Cardiac septum (tissue), 1 donor: ENCODE measurements at places on chromosomes 2 and 18. TPM values are rescaled to one million over a fixed set of nuclear protein-coding genes. Genes with fewer than 3 reads are reported as not detected.

CROCC2 gene
- not detected for total RNA-seq

IFIH1 gene
- 4.4 TPM for total RNA-seq

SEH1L gene
- total RNA-seq, result 21.0 TPM

PLA2R1 gene
- 3.0 TPM for total RNA-seq

GPR39 gene
- not detected for total RNA-seq

- DNase-seq, result no peak
Measured at GRCh38 chr18:59631583-59632181, 65.5 kb downstream of the CCBE1 start.

DNA sequence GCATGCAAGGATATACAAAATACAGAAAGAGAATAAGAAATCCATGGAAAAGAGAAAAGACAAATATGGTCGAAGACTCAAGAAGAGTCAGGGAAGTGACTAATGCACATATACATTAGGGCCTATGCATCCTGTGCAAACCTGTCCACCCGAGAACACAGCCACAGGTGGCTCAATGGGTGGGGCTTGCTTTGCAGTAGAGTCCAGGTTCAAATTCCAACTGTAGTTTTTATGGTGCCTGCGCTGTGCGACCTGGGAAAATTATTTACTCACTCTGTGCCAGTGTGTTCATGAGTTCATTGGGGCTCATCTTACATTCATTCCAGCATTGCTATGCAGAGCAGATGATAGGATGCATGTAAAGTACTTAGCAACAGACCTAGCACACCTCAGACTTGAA lies 244.7 kb downstream of the CTNNA2 start:
- DNase-seq, result no peak

- no peak for DNase-seq
Measured at GRCh38 chr2:232265329-232265728, 113.2 kb upstream of the ALPP start.

DNA sequence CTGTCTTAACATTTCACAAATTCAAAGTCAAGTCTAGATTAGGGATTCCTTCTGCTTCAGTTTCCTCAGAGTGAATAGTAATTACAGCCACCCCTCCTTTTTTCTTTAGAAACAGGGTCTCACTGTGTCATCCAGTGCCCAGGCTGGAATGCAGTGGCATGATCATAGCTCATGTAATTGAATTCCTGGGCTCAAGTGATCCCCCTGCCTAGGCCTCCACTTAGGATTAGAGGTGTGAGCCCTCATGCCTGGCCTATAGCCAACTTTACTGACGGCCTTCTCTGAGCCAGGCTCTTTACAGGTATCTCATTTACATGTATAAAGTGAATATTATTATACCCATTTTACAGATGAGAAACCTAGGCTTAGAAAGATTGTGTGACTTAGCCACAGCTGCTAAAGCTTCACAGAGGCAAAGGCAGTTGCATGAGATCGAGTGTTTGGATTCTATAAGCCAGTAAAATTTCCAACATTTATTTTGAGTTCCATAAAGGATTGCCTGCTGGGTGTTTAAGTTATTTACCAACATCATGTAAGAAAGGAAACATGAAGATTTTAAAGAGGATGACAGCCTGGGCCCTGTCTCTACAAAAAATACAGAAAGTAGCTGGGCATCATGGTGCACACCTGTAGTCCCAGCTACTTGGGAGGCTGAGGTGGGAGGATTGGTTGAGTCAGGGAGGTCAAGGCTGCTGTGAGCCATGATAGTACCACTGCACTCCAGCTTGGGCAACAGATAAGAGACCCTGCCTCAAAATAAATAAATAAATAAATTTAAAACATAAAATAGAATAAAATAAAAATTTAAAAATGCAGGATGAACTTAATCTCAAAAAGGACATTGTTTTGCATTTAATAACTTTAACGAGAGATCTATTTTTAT lies 1.8 kb downstream of the ENOSF1 start:
- no peak for DNase-seq

DNA sequence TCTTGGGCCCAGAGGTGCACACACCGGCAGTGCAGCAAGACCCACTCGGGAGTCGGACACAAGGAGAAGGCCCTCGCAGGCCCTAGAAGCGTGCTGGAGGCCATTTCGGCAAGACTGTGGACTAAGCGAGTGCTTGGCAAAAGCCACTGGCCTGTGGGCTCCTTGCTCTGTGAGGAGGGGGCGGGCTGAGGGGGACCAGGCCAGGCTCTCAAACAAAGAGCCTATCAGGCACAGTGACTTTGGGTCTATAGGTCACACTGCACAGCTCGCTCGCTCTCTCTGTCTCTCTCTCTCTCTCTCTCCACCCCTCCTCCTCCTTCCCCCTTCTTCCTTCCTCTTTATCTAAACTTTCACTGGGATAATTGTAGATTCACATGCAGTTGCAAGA lies 23.6 kb upstream of the ZCCHC2 start:
- DNase-seq, result no peak

- no peak for DNase-seq
Measured at GRCh38 chr2:238776003-238776760, 71.7 kb upstream of the TWIST2 start.

GRCh38 chr2:25481381-25482300 lies 139.9 kb upstream of the DNMT3A start:
- no peak for DNase-seq

DNA sequence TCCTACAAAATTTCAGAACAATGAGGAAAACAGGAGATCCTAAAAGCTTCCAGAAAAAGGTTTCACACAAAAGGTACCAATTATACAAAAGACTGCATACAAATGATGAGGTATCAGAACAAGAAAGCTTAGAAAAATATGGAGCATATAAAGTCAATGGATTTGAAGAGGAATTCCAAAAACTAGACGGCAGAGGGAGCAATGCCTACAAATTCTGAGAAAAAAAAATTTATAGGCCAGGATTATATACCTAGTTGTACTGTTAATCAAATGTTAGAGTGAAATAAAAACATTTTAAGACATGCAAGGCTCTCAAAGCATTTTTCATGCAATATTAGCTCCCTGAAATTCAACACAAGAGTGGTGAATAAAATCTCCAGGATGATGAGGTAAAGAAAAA lies 106.2 kb downstream of the ZRANB3 start:
- DNase-seq, result no peak

GRCh38 chr18:60196836-60197606 lies 175.6 kb downstream of the MC4R start:
- DNase-seq, result no peak

GRCh38 chr2:42192652-42193566 lies 23.8 kb downstream of the EML4 start:
- DNase-seq, result no peak

- no peak for DNase-seq
Measured at GRCh38 chr18:21000667-21001066, 110.9 kb downstream of the ROCK1 start.

GRCh38 chr18:12012697-12013096 lies 31.4 kb downstream of the IMPA2 start:
- DNase-seq, result no peak

GRCh38 chr2:146374505-146374904 lies 1470.3 kb upstream of the ACVR2A start:
- no peak for DNase-seq

DNA sequence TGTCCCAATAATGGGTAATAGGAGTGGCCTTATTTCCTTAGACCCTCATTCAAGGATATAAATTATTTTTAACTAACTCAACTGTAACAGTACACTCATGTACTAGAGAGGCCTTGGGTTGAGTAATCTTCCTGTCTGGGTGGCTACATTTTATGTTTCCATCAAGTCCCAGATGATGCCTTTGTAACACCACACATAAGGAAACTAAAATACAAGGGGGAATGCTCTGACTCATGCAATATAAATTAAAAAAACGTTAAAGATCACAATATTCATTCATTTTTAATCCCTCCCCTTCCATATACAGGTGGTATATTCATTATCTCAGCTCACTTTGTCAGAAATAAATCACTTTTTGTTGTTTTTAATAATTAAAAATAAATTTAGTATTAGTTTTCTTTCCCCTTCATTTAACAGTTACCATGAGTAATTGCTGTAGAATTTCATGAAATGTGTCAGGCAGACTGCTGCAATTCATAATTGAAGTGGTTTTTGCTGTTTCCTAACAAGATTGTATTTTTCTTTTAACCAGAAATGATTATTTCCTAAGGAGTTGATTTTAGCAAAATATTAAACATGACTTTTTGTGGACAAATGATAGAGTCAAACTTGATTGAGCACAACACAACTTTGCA lies 1403.6 kb downstream of the SUCLG1 start:
- DNase-seq, result no peak

GRCh38 chr2:102986826-102987490 lies 225.1 kb downstream of the TMEM182 start:
- no peak for DNase-seq

- no peak for DNase-seq
Measured at GRCh38 chr2:233317196-233317943, 9.8 kb downstream of the SAG start.

DNA sequence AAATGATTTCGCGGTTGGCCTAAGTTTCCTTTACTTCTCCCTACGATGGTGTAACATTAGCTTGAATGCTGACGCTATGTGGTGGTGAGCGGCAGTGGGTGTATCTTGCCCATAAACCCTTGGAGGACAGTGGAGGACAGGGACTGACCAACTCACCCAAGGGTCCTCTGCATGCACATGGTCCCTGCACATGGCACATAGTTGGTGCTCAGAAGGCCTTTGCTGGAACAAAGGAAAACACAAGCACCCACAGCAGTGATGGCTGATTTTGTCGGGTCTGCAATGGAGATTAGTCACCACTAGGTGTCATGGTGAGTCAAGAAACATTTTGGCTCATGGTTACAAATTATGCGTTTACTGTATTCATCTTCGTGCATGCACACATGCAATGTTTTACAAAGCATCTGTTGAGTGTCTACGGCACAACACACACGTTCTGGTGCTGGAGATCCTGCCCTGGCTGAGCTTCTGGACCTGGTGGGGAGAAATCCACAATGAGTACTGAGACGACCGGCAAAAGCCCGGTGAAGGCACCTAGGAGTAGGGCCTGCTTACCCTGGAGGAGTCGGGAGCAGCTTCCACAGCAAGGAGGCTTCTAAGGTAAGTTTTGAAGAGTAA lies 44.0 kb downstream of the PDCL3 start:
- DNase-seq, result no peak

DNA sequence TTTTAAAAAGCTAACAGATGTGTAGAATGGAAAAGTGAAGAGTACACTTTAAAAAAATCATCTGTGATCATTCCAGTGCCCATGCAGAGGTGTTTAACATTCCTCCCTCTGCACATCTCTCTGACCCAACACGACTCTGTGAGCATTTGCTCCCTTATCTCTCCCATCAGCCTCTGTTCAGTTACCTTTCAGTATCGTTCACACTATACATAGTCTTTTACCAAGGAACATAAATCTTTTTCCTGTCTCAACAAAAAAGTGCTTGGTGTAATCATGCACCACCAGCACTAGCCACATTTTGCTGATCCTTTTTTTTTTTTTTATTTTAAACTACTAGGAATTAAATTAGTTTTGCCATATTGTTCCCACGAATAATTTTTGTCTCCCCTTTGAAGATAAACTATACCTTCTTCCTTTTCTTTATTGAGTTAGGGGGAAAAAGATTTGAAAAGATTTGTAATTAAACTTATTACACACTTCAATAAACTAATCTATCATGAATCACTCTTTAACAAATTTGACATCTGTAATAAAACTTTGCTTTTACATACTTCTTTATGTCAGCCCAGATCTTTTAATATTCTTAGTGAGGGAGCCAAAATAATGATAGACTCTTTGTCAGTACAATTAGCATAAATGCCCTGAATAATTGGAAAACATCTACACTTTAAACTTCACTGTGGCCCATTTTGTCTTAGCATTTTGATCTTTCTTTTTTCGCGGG lies 489.8 kb upstream of the FANCL start:
- no peak for DNase-seq

GRCh38 chr2:189439342-189439741 lies 1.9 kb upstream of the WDR75 start:
- no peak for DNase-seq

GRCh38 chr2:63853527-63854310 lies 12.0 kb downstream of the UGP2 start:
- DNase-seq, result no peak

GRCh38 chr2:224147174-224147573 lies 108.1 kb upstream of the SERPINE2 start:
- DNase-seq, result no peak

DNA sequence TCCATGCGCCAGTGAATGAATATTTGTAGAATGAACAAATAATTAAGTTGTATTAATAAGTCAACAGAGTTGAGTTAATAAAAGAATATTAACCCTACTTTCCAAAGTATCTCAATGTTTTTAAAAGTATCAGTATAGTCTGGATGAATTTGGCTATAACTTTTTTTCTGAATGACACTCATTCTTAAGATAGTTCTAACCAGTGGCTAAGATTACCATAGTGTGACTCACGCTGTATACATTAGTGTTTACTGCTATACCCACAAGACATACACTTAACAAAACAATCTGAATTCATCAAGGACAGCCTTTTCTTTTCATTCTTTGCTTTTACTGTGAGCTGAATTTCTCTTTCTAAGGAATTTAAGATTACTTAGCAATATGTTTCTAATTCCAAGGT lies 77.0 kb upstream of the PDE1A start:
- DNase-seq, result no peak

DNA sequence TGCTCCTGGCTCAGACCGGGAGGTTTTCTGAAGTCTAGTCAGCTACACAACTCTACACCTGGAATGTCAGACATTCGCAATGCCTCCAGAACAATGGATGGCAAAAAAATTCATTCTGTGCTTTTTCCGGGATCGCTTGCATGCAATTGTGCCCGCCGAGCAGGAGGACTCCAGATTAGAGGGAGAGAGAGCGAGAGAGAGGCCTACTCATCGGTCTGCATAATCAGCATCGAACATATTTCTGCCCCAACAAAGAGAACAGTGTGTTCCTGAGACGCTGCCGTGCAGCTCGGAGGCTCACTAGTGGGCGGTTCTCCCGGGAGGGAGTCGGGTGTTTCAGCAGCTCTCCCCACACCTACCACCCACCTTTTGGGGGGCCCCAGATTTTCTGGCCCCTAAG lies 117.1 kb downstream of the KLHL29 start:
- DNase-seq, result no peak

DNA sequence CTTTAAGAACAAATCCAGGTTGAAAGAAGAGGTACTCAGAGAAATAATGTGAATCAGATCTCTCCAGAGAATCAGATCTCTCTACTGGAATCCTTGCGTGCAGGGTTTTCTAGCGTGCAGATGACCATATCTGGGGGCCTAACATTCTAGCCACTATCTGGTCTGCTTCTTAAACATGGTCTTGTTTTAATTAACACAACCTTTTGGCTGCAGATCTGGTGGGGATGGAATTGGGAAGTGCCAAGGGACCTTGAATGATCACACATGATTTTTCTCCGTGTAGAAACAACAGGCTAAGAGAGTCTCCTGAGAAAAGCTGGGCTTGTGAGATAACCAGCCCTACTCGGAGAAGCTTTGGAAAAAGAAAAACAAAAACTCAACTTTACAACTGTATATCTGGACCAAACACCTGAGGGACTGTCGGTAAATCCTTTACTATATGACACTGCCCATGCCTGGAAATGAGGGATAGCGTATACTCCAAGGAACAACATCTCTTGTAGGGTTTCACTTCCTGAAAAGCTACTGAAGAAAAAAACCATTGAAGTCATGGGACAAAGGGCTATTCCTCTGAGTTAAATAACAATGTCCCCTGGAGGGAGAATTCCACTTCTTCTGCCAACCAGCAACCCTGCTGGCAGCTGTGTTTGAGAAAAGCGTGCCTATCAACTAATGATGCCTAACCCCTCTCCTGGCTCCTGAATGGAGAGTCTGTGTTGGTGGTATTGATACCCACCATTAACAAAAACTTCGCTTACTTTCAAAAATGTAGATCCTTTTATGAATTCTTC lies 171.0 kb upstream of the REV1 start:
- no peak for DNase-seq

- DNase-seq, result no peak
Measured at GRCh38 chr2:46977899-46978298, 62.3 kb upstream of the MCFD2 start.

GRCh38 chr2:127163921-127164320 lies 56.2 kb downstream of the CYP27C1 start:
- peak; percentile 5 for DNase-seq
